ENCODE measurements at places on chromosomes 5 and 9. TPM values are rescaled to one million over a fixed set of nuclear protein-coding genes. Genes with fewer than 3 reads are reported as not detected.

DNA sequence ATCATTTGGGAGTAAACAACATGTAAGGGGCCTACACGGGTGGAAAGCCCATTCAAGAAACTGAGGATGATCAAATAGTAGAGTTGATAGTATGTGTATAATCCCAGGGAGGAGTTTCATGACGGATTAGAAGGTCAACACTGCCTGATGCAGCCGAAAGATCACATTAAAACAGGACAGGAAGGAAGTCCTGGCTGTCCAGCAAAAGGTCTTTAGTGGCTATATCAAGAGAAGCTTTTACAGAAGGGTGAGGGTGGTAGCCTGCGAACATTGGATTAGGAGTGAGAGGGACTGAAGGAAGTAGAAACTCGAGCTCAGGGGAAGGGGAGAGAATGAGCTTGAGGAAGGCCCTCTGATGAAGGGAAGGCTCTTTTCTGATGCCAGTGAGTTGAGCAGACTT lies 36.0 kb downstream of the DOCK8 start:
- no peaks in the 10 kb centered on the region for H3K36me3 ChIP-seq
- no peak overlapping the region for H3K27ac ChIP-seq
- no peak overlapping the region for H3K4me3 ChIP-seq
- H3K4me1 ChIP-seq: peaks cover 20% of the 10 kb centered on the region
- H3K27me3 ChIP-seq: no peaks in the 10 kb centered on the region

DNA sequence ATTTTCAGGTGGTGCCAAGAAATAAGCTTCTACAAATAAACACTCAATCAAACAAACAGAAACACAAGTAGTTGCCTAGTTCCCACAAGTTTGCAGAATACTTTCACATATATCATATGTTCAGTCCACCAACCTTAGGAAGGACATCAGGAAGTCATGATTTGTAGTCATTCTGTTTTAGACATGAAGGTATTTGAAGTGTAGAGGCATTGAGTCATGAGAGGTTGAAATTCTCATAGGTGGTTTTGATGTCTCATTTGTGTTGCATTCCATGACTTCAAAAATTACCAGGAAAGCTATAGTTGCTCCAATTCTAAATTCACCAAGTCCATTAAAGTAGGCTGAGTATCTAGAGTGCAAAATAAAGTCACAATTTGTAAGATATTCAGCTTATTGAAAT lies 159.0 kb downstream of the KCTD16 start:
- DNase-seq: no peak
- H3K4me1 ChIP-seq: no peaks in the 10 kb centered on the region
- no peak overlapping the region for H3K27ac ChIP-seq
- H3K4me3 ChIP-seq: no peak overlapping the region
- no peaks in the 10 kb centered on the region for H3K27me3 ChIP-seq
- no peaks in the 10 kb centered on the region for H3K36me3 ChIP-seq

GRCh38 chr5:78717674-78718584 lies 69.4 kb upstream of the LHFPL2 start:
- H3K4me1 ChIP-seq: peaks cover 26% of the 10 kb centered on the region
- no peaks in the 10 kb centered on the region for H3K36me3 ChIP-seq
- no peak overlapping the region for H3K4me3 ChIP-seq

DNA sequence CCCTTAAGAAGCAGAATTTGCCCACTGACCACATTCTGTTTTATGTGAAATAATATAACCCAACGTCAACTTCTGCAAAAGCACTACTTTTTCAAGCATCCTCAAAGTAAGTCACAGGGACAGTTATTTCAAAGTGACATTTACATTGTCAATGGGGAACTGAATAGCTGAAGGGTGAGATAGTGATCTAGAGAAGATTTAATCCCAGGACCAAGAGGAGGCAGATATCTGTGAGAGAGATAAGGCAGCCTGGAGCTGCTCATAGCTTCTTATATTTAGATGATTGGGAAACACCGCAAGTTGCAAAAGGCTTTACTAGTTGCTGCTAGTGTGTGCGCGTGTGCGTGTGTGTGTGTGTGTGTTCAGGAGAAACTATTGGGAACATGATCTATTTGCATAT lies 210.4 kb upstream of the RFX3 start:
- DNase-seq: no peak
- no peaks in the 10 kb centered on the region for H3K36me3 ChIP-seq
- peaks cover 2% of the 10 kb centered on the region for H3K27me3 ChIP-seq
- peaks cover 2% of the 10 kb centered on the region for H3K4me1 ChIP-seq

Gene PCDHB16
- total RNA-seq: 10.9 TPM

Gene CLTA
- 330 TPM for total RNA-seq

Gene IRX1
- not detected for total RNA-seq

Gene PLPP7
- total RNA-seq: 4.9 TPM

Measured in endothelial cell (in vitro differentiated cells).